Dermis microvascular lymphatic vessel endothelial cell (primary cell): ENCODE measurements at places on chromosomes 1 and 21.

GRCh38 chr21:44969931-44970755 is 30.3 kb downstream of the SLX9 start:
- DNase-seq, result peak; percentile 50

- no peak for DNase-seq
Observed at GRCh38 chr1:64759968-64760367, 15.1 kb downstream of the RAVER2 start.

GRCh38 chr1:90246069-90246468 is 251.2 kb downstream of the ZNF326 start:
- no peak for DNase-seq

GRCh38 chr1:231376875-231377549 is 38.9 kb downstream of the SPRTN start:
- DNase-seq, result no peak

DNA sequence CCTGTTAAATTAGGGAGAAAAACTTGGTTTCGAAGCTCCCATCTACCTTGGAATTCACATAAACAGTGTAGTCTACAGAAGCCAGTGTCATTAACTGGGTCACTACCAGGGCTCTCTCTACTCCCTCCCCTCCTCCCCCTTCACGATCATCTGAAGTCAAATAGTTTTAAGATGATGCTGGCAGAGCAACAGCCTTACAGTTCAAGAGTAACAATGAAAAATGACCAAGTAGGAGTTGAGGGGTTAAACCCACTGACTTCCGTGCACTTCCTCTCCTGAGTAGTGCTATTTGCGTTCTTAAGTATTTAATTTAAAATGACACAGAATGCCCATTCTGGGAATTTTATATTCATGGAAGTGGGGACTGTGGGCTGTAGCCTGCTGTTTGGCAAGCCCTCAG is 236.9 kb downstream of the SIPA1L2 start:
- no peak for DNase-seq

GRCh38 chr21:16196001-16196400 is 466.2 kb downstream of the USP25 start:
- DNase-seq, result no peak

GRCh38 chr21:42569732-42570301 is 56.2 kb downstream of the SLC37A1 start:
- DNase-seq, result no peak

GRCh38 chr1:79543394-79543793 is 536.9 kb upstream of the ADGRL4 start:
- no peak for DNase-seq

- DNase-seq, result no peak
Observed at GRCh38 chr1:173168941-173169340, 38.2 kb downstream of the TNFSF4 start.

GRCh38 chr1:224753491-224753890 is 137.4 kb downstream of the CNIH3 start:
- DNase-seq, result no peak
